Ammon's horn (tissue), 1 donor: ENCODE measurements at places on chromosomes 13 and 19.

DNA sequence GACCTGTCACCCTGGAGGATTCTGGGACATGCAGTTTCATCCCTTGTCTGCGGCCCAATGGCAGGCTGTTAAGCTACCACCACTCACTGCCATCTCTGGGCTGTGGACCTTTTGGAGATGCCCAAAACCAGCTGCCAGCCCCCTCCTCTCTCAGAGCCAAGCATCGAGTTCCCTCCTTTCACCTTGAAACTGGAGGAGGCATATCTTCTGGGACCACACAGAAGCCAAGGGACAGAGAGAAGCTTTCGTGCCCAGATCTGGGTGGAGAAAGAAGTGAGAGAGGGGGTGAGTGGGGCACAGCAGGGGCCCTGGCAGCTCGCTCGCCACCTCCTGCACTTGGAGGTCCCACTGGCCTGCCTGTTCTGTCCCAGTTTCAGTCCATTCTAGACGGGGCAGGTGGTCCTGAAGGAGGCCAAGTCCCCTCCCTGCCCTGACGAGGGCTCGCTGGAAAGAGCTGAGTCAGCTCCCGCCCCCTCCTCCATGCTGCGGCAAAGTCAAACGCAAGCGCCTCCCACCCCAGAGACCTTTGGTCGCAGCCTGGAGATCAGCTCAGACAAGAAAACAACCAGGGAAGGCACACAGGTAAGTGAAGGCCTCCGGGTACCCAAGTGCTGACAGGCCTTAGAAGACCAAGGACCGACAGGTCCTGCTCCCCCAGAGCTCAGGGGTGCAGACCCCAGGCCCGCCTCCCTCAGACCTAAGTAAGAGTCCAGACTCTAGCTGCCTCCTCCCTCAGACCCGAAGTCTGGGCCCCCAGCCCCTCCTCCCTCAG, 3.8 kb downstream of the BCAT2 start:
- DNase-seq = peak; percentile 89

GRCh38 chr19:8001995-8002849, 3.2 kb downstream of the ELAVL1 start:
- DNase-seq = peak; percentile 76

- DNase-seq = no peak
Measured at GRCh38 chr13:31896427-31896826, 135.1 kb upstream of the FRY start.

- no peak for DNase-seq
Measured at GRCh38 chr13:74187564-74187963, 53.4 kb upstream of the KLF12 start.

GRCh38 chr19:48997972-48998371, 4.3 kb downstream of the RUVBL2 start:
- no peak for DNase-seq

GRCh38 chr19:45677351-45678230, 9.6 kb downstream of the GIPR start:
- peak; percentile 82 for DNase-seq

DNA sequence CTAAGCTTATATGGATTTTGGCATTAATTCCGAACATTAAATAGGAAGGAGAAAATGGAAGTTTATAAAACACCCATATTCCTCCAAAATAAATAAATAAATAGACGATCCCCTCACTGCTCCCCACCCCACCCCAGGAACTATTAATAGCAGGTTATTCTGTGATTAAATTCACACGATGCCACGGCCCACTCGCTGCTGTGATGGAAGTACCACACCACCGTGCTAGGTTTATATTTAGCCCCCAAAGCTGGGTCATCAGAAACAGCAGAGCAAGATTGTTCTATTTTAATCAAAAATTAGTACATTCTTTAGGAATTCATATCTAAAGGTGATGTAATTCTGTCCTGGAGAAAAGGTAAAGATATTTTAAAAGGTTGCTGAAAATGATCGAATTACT, 65.4 kb downstream of the CCDC70 start:
- no peak for DNase-seq

GRCh38 chr13:98765996-98766519, 13.6 kb upstream of the SLC15A1 start:
- no peak for DNase-seq

DNA sequence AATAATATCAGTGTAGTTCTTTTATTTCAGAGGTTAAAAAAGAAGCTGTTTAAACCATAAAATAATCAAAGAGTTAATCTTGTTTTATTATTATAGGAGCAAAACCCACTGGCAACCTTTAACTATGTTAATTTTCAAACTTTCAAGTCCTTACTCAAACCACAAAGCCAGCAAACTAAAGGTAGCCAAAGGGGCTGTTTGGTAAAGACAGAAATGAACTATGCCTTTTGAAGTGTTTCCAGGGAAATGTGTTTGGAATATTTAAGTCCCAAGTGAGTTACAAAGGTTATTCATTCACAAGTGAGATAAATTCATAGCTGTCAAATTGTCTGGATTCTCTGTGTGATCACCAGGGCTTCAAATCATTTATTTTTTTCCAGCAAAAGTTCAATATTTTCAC, 264.7 kb downstream of the MZT1 start:
- DNase-seq = no peak

- no peak for DNase-seq
Measured at GRCh38 chr13:79382545-79383275, 23.3 kb downstream of the RBM26 start.

DNA sequence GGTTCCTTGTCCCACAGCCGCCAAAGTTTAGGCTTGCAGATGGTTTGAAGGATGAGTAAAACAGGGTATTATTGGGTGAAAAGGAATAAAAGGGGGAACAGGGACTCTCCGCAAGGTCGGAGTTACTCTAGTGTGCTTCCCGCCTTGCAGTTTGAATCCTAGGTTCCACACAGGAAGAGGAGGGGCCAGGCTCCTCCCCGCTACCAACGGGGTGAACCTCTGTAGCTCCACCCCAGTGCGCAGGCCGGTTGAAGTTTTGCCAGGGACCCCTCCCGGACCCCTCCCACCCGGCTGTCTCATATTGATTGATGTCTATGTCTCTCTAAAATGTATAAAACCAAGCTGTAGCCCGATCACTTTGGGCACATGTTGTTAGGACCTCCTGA, 11.6 kb upstream of the GTF2F2 start:
- DNase-seq = no peak

- DNase-seq = peak; percentile 44
Measured at GRCh38 chr19:45569619-45570421, 14.8 kb downstream of the OPA3 start.

DNA sequence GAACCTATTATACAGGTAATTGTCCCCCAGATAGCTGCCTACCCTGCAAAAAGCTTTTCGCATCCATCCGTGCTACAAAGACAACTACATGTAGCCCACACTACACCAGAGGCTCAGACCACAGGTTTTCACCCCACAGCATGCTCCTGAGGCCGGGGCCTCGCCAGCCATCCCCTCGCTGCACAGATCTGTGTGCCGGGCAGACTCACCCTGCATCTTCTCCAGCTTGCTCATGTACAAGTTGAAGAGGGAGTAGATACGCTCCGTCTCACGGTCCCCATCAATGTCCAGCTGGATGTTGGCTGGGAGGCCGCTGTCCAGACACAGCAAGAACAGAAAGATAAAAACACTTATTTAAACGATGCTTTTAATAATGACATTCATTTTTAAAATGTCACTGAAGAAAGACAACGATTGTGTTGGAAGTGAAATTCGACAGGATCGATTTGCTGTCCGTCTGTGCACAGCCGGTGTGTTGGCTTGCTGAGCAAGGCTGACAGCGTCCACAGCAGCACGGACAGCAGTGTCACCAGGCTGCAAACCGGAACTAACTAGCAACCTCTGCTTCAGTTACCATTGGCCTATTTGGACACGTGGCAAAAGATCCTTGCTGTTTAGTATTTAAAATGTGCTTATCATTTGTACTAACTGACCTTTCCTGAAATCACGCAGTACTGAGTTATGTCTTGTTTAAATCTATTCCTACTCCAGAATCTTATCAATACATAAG, 18.6 kb upstream of the C13orf46 start:
- no peak for DNase-seq

DNA sequence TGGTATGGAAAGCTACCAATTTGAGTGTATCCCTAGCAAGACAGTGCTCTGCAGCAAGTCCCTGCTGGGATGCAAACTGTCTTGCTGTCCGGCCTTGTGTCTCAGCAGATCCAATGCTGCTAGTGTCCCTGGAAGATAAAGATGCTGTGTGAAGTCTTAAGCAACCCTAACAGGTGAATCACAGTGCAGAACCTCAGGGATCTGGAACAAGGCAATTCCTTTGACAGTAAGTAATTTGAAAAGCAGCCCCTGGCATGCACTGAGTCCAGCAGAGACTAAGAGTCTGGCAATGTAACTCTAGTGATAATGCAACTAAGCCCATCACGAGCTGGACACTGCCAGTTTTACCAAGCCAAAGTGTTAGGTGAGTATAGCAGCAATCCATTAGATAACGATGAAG, 1.7 kb upstream of the UCHL3 start:
- no peak for DNase-seq

GRCh38 chr13:113148407-113148806, 10.0 kb upstream of the PROZ start:
- no peak for DNase-seq

DNA sequence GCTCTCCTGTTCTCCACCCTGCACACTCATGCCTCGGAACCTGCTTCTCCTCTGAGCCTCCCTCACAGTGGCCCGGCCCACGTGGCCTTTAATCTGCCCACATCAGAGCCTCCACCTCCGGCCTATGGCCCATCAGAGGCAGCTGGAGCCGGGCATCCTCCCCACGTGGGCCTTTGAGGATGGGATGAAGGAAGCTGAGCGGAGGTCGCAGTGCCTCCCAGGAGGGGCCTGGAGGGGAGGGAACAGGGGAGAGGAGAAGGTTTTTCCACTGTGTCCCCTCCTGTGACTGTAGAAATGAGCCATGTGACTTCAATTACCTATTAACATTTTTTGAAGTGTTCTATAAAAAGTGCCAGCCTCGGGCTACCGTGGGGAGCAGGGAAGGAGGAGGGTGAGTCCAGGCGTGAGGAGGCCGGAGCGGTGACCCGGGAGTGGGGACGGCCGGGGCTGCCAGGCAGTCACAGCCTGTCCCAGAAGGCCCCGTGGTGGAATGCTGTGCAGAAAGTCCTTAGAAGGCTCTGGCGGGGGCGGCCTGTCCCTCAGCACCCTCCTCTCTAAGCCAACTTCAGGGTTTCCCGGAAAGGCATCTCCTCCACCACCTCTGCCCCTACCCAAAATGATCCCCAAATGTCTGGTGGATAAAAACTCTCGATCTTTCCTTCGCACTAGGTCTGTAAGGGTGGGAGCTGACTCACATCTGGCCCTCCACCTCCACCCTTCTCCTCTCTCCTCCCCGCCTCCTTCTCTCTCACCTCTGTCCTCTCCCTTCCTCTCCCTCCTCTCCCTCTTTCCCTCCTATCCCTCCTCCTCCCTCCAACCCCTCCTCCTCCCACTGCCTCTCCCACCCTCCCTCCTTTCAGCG, 24.8 kb upstream of the SLC1A5 start:
- no peak for DNase-seq

DNA sequence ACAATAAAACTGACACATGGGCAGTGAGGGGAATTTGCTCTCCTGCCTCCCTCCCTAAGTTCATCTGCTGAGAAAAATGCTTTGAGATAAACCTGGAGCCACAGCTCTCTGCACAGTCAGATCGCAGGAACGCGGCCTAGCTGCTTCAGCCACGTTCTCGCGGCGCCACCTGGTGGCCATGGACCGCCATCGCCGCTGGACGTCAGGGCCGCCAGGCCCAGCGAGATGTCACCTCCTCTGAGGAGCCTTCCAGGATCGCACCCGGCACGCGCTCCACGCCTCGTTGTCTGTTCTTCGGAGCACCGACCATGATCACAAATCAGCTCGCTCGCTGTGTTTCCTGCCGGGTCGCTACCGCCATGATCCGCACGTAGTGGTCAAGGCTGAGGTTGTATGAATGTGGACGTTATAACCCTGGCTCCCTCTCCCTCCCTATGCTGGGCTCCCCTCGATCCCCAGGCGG, 20.6 kb upstream of the USP29 start:
- DNase-seq = peak; percentile 80

DNA sequence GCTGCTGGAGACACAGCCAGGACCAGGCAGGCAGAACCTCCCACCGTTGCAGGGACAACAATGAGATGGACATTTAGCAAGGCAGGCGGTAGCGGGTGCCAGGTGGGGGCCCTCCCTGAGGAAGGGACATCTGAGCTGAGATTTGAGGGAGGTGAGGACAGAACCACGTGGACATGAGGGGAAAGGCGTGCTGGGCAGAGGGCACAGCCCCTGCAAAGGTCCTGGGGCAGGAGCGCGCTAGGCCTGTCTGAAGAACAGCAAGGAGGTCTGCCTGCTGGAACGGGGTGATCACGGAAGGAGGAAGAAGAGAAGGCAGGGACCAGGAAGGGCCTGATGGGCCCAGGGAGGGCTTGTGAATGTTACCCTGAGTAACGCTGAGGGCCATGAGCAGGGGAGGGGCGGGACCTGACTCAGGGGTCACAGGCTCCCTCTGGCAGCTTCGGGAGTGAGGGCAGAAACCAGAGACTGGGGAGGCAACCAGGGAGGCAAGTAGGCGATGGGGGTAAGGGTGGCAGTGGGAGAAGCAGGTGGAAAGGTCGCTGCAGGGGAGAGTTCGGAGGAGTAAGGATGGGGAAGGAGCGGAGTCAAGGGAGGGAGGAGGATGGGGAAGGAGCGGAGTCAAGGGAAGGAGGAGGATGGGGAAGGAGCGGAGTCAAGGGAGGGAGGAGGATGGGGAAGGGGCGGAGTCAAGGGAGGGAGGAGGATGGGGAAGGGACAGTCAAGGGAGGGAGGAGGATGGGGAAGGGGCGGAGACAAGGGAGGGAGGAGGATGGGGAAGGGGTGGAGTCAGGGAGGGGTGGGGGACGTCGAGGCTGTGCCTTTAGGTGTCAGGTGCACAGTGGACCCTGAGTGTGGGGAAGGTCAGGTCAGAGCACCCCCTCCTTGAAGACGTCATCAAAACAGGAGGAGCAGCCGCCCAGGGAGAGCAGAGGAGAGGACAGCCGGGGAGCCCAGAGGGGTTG, 15.7 kb upstream of the B3GNT3 start:
- DNase-seq = peak; percentile 85

DNA sequence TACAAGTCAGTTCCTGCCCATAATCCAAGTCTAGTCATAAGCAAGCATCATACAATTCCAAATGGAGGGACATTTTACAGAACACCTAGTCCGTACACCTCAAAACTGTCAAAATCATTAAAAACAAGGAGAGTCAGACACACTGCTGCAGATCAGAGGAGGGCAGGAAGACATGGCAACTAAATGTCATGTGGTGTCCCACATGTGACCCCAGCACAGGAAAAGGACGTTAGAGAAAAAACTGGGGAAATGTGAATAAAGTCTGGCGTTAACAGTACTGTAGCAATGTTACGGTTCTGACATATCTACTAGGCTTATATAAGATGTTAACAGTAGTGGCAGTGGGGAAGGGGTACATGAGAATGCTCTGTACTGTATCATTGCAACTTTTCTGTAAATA, 2.3 kb downstream of the ZSCAN5A start:
- no peak for DNase-seq

GRCh38 chr13:40640202-40640601, 26.2 kb downstream of the FOXO1 start:
- DNase-seq = no peak

- DNase-seq = no peak
Measured at GRCh38 chr13:114112231-114112825, 20.1 kb downstream of the RASA3 start.

GRCh38 chr13:57740719-57741118, 109.2 kb downstream of the PCDH17 start:
- peak; percentile 84 for DNase-seq

- no peak for DNase-seq
Measured at GRCh38 chr13:113049981-113050380, 55.6 kb upstream of the F7 start.

GRCh38 chr19:42301646-42302203, at the start of gene PRR19:
PRR19 (plus strand) TSS chr19:42302132; CDS start chr19:42309585, 7,453 bp downstream.
- no peak for DNase-seq

- no peak for DNase-seq
Measured at GRCh38 chr13:32116210-32116609, 84.6 kb downstream of the FRY start.

GRCh38 chr19:38021352-38021751, 114.3 kb downstream of the SIPA1L3 start:
- no peak for DNase-seq
